ENCODE measurements at places on chromosomes 4 and X. TPM values are rescaled to one million over a fixed set of nuclear protein-coding genes. Genes with fewer than 3 reads are reported as not detected.

DNA sequence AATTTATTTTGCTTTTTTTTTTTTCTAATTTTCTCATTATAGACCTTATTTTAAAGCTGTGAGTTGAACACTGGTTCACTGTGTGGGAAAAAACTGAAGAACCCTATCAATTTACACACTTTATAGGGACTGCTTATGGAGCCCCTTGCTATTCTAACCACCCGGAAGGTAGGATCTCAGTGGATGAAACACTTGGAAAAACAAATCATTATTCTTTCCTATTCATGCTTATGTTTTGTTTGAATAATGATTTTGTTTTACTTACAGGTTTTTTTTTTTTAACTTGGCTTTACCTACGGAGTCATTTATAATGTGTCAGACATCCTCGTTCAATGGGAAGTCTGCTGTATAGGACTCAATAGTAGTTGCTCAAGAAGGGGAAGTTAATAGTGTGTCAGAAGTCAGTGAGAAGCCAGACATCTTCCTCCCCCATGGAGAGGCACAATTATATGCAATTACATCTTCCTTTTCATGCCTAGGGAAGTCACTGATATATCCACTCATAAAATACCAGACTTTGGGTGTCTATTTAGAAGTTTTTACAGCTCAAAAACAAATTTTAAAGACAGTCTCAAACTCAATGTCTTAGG lies 113.2 kb downstream of the ARSF start:
- DNase-seq = no peak

GRCh38 chr4:187090401-187090800 lies 366.7 kb upstream of the FAT1 start:
- DNase-seq = no peak

- DNase-seq = no peak
These were observed 356.0 kb downstream of the ADAM29 start for GRCh38 chr4:175273995-175274753.

DNA sequence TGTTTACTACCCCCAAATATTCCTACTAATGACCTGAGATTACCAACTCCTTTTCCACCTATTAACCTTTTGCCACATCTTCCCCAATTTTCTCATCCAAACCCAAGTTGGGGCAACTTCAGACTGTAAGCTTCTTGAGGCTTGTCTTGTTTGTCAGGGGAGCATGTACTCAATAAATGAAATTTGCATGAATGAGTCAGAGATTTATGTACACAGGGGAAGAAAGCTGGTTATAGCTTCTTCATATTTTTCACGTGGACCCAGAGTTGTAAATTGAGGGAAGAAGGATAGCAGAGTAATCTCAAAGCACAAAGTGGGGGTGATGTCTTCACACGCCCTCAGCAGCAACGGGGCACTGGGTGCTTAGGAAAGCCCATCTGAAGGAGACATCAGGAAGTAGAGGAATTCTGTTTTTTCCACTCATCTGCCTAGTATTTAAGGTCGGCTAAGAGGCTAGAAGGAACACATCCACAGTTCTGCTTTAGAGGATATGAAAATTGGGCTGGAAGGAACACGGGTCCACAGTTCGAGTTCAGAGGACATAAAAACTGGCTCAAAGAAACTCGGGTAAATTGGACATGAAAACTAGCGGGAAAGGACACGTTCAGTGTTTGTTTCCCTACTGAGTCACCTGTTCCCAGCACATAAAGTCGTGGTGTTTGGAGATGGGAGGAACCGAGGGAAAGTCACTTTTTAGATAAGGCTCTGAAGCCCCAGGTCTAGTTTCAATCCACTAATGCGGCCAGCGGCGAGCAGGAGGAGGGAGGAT lies 696 bp upstream of the CA5B start:
- DNase-seq = no peak

GRCh38 chrX:16643176-16643575 lies 6.8 kb upstream of the S100G start:
- no peak for DNase-seq

- no peak for DNase-seq
These were observed 135.4 kb upstream of the RBPJ start for GRCh38 chr4:26185436-26185835.

Gene HHIP
- total RNA-seq = 38.5 TPM

DNA sequence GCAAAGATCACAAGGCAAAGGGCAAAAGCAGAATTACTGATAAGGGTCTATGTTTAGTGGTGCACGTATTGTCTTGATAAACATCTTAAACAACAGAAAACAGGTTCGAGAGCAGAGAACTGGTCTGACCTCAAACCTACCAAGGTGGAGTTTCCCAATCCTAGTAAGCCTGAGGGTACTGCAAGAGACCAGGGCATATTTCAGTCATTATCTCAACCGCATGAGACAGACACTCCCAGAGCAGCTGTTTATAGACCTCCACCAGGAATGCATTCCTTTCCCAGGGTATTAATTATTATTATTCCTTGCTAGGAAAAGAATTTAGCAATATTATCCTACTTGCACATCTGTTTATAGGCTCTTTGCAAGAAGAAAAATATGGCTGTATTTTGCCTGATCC lies 51.5 kb downstream of the NPNT start:
- no peak for DNase-seq

Gene DDIT4L
- total RNA-seq = 10.4 TPM

All from urinary bladder (tissue), 4 donors.